ENCODE measurements at places on chromosomes 13 and 19.

- no peak for DNase-seq
Measured at GRCh38 chr13:33838647-33839046, 20.7 kb downstream of the RFC3 start.

DNA sequence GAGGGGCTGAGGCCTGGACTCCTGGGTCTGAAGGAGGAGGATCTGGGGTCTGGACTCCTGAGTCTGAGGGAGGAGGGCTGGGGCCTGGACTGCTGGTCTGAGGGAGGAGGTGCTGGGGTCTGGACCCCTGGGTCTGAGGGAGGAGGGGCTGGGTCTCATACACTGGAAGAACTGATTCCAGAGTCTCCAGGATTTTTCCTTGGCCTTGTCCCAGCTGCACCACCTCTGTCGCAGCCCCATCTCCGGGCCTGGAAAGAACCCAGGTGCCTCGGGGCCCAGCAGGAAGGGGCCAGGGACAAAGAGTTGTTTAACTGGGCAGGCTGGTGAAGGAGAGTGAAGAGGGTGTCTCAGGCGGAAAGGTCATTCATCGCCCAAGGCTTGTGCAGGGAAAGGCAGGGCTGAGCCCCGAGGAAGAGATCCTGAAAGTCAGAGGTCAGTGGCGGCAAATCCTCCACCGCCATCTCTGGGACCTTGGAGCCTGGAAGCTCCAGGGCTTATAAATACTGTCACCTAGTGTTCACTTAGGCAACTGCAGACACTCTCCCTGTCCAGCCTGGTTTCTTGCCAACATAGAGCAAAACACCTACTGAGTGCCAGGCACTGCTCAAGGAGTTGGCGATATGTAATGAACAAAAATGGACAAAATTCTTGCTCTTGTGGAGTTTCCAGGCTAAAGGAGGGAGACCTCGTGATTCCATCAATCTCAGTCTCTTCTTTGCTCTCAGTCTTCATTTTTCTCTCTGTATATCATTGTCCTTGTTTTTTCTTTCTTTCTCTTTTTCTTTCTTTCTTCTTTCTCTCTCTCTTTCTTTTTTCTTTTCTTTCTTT, 4.4 kb upstream of the KCNN4 start:
- DNase-seq, result peak; percentile 86

- no peak for DNase-seq
Measured at GRCh38 chr13:82847595-82847994, 1034.7 kb downstream of the SLITRK1 start.

DNA sequence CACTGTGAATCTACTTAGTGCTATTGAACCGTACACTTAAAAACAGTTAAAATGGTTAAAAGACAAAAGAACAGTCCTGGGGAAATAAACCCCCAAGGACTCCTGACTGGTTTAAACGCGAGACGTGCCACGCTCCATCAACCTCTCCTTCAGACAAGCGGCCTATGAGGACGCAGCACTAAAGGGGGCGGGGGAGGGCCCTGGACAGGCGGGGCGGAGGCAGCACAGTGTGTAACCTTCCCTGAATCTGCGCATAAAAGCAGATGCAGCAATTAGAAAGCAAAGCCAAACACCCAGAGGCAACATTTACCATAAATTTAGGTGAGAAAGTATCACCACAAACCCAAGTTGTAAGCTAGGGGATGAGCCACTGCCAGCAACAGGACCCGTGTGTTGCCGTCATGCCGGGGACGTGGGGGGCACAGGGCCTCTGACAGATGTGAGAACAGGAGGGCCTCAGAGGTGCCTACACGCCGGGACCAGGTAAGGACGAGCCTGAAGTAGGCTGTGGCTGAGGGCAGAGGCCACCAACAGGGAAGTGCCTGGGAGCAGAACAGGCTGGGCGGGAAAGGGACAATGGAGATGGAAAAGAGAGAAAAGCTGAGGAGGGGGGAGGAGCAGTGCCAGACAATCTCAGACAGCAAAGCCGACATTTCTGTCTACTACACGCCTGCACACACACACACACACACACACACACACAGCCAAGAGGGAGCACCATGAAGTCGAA, 15.3 kb upstream of the ADPRHL1 start:
- DNase-seq, result peak; percentile 68

- no peak for DNase-seq
Measured at GRCh38 chr13:67440236-67440975, 210.3 kb upstream of the PCDH9 start.
